ENCODE measurements at places on chromosomes 5 and 9. TPM values are rescaled to one million over a fixed set of nuclear protein-coding genes. Genes with fewer than 3 reads are reported as not detected.

Gene CCL28
- 2.8 TPM for polyA plus RNA-seq

Gene GPR150
- polyA plus RNA-seq: not detected

Gene MPDZ
- polyA plus RNA-seq: 39.9 TPM

Gene WDR41
- 51.0 TPM for polyA plus RNA-seq

Gene PRRC1
- polyA plus RNA-seq: 78.4 TPM

Gene CNTFR
- polyA plus RNA-seq: 90.7 TPM

Gene CORO2A
- 2.1 TPM for polyA plus RNA-seq

Gene TBCA
- polyA plus RNA-seq: 249 TPM

Gene ATOX1
- 111 TPM for polyA plus RNA-seq

Gene NR6A1
- 1.0 TPM for polyA plus RNA-seq

Gene ADGRD2
- not detected for polyA plus RNA-seq

Gene DEPDC1B
- polyA plus RNA-seq: 9.3 TPM

Gene STARD4
- polyA plus RNA-seq: 28.5 TPM

Gene INSL6
- 0.46 TPM for polyA plus RNA-seq

Gene IRGM
- polyA plus RNA-seq: 1.3 TPM

Gene POLR3G
- polyA plus RNA-seq: 2.1 TPM

Gene REXO4
- 30.3 TPM for polyA plus RNA-seq

Gene SLC6A19
- polyA plus RNA-seq: 24.4 TPM

Gene PARP8
- polyA plus RNA-seq: 14.8 TPM

Gene TPPP
- 3.4 TPM for polyA plus RNA-seq

Gene ADAMTS16
- polyA plus RNA-seq: 74.6 TPM

Gene PALM2AKAP2
- 10.8 TPM for polyA plus RNA-seq

Gene RNF183
- polyA plus RNA-seq: 6.4 TPM

Gene NPR3
- 9.0 TPM for polyA plus RNA-seq

Gene CDX1
- polyA plus RNA-seq: 0.73 TPM

Gene SNCB
- not detected for polyA plus RNA-seq

Gene POU5F2
- 0.04 TPM for polyA plus RNA-seq

Gene PGM5
- polyA plus RNA-seq: 38.5 TPM

Gene AGXT2
- polyA plus RNA-seq: 45.7 TPM

Gene GMCL2
- polyA plus RNA-seq: not detected

Gene PHF24
- 0.15 TPM for polyA plus RNA-seq

Gene SLC9A3
- polyA plus RNA-seq: 2.6 TPM

Gene EPB41L4B
- polyA plus RNA-seq: 14.6 TPM

Gene PRSS3
- 0.96 TPM for polyA plus RNA-seq

All from left renal pelvis (tissue), 4 donors.